ENCODE measurements at places on chromosomes 12 and 14.

DNA sequence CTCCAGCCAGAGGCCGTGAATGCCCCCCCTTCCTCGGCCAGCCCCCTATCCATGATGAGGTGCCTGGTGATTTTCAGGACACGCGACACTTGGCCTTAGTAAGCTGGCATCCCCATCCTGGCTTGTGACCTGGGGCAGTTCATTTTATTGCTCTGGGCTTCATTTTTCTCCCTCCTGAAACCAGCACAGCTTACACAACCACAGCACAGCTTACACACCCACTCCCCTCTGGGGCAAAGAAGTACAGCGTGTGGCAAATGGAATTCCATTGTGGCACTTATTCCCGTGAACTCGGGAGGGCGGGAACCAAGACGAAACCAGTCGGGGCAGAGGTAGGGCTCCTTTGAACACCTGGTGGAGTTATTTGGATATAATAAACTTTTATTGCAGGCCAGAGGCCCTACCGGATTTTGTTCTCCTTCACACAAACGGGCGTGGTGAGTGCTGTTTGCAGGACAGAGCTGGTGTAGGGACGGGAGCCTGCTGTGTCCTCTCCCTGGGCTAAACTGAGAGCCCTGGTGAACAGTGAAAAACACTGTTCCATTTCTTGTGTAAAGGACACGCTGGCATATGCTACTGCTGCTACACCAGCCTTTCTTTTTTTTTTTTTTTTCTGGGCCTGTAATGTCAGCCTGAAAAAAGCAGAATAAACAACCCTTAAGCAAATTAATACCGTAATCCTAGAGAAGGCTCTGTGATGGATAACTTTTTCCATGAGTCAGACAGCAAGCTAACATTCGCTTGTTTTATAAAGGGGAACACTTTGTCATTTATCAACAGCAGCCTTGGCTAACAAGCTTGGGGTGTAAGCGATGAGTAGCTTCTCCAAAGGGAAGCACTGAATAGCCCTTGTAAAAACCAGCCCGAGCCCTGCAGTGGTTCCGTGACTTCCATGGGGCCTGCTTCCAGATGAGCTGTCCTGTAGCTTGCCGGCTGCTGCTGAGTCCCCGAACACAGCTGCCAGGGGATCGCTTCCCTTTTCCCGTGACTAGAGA, 29.3 kb downstream of the CD9 start:
- no peak for DNase-seq

DNA sequence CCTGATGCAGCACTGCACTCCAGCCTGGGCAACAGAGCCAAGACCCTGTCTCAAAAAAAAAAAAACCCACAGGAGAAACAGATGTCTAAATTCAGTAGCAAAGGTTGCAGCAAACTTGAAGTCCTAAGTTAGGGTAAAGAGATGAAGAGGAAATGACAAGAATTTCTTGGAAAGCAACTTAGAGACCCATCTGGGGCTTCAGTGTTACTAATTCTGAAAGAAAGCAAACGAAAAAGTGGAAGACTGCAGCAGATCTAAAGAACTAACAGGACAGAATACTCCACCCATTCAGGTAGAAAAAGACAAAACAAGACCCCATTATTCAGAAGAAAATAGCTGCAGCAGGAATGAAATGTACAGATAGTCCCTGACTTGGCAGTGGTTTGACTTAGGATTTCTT, 31.9 kb downstream of the RESF1 start:
- no peak for DNase-seq

GRCh38 chr14:23356662-23357061, 4.0 kb upstream of the SLC22A17 start:
- no peak for DNase-seq

DNA sequence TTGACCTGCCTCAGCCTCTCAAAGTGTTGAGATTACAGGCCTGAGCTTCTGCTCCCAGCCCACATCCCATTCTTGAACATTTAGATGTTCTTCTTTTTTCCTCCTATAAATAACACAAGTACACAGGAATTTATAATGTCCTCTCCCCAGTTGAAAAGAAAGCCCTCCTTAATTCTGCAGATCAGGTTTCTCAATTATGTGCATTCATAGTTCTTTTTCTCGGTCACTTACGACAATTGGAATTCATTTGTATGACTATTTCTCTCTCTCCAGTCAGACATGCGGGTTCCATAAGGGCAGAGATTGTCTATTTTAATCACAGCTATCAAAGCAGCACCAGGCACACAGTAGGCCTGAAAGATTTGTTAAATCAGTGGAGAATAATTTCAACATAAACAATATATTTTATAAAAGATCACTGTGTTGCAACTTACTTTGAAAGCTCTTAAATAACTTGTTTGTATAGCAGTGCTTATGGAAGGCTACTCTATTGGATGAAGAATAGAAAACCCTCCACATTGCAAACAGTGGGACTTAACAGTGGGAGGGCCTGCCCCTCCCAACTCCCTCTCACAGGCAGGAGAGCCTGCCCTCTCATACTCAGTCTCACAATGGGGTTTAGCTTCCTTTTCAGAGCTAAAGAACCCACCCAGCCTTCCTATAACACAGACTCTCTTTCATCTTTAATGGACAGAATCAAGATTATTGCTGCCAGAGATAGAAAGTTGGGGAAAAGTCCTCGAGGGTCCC, 84.1 kb upstream of the TRAF3 start:
- DNase-seq: no peak

GRCh38 chr14:35959835-35960234, 133.7 kb downstream of the BRMS1L start:
- no peak for DNase-seq

DNA sequence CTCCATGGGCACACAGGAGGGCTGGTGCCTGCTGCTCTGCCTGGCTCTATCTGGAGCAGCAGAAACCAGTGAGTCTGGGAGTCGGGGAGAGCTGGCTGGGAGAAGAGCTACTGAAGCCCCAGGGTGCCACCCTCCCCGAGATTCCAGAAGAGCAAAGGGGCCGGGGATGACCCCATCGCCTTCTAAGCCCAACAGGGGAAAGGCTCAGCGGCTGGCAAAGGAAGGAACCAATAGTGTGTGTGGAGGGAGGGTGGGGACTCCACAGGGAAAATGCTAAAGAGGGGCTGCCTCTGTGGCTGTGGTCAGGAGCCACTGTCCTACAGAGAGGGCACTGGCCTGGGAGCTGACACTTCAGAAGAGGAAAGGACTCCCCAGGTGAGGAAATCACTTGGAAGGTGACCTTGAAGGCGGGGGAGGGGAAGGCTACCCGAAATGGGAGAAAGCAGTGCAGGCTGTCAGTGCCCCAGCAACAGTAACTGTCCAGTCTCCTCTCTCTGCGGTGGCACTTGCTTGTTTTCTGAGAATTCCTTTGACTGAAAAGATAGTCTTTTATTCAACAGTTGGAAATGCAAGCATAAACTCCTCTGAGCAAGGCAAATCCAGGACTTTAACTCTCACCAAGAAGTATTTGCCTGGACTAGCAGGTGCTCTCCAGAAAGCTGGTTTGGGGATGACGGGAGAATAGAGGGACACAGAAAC, 552 bp downstream of the TAPBPL start:
- no peak for DNase-seq

- DNase-seq: no peak
Observed at GRCh38 chr12:94628819-94629472, 21.4 kb downstream of the TMCC3 start.

GRCh38 chr14:65606460-65606859, 193.9 kb downstream of the FUT8 start:
- no peak for DNase-seq

DNA sequence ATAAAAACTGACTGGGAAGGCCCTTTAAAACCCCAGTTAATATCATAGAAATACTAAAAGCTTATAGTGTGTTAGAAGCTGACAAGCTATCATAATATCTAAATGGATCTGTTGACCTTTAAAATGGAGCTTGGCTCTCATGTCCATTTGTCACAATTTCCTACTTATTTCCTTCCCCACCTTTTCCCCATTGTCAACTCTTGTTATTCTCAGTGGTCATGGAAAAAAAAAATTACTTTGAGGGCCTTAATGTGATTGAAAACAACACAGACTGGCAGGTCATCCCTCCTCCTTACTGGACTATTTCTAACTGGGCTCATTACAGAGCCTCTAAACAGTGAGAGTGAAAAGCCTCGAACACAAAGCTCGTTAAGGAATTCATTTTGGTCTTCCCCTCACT, 13.7 kb upstream of the WNK1 start:
- DNase-seq: no peak
